ENCODE measurements at places on chromosomes 13 and 19.

GRCh38 chr13:79341202-79341601 is 64.9 kb downstream of the RBM26 start:
- DNase-seq = no peak

- no peak for DNase-seq
Measured at GRCh38 chr19:21317821-21318220, 11.4 kb downstream of the ZNF708 start.

DNA sequence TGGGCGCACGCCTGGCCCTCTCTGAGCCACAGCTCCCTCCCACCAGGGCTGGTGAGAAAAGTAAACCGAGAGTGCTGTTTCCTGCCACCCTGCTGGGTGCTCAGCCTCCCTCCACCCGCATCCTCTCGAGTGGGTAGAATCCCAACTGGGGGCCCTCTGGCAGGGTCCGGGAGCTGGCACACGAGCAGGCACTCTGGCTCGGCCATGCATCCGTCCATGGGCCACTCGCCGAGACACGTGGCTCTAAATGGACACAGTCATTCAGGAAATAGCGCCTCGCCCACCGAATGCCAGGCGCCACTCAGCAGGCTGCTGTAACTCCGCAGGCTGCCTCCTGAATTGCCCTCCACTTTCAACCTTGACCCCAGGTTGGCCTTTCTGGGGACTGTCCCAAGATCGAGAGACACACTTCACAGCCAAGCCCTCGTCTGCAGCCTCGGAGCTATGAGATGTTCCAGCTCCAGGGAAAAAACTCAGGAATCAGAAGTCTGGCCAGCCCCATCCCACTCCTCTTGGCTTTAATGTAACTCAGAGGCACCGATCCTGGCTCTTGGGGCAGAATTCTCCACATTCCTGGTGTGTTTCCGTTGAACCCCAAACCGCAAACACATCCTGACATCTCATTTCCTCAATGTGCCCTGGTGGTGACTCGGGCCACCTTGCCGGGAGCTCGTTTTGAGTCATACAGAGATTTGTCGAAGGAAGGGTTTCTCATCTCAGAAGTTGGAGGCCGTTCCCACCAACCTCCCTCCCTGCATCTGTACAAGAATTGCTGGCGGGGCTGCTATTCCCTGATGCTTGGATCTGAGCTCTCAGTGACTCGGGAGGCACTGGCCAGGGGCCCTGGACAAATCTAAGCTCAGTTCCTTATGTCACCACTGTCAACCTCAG is 14.1 kb downstream of the KLF2 start:
- DNase-seq = no peak

DNA sequence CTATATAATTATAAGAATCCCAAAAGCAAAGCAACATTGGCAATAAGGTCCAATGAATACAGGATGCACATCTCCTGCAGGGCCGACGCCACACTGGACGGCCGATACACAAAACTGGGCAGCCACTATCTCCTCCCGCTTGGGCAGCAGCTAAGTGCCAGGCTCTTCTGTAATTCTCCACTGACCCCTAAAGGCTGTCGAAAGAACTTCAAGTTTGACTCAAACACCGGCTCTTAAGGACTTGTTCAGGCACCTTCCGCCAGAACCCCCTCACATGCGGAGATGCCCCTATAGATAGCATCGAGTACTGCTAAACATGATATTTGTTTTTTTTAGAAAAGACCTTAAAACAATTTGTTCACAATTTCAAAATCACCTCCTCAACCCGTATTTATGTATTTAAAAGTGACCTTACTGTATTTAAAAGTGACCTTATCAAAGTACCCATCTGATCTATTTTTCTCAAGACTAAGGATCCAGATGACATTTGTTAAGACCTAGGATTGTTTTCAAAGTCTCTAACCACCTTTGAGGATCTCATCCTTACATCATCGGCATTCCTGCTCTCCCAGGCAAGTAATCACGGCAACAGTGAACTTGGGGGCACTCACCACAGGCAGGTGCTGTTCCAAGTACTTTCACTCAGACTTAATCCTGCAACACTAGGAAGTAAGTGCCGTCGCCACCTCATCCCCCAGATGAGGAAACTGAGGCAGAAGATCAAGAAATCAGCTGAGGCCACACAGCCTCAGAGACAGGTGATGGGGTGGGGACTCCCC is 77.8 kb downstream of the TUBGCP3 start:
- DNase-seq = peak; percentile 32

DNA sequence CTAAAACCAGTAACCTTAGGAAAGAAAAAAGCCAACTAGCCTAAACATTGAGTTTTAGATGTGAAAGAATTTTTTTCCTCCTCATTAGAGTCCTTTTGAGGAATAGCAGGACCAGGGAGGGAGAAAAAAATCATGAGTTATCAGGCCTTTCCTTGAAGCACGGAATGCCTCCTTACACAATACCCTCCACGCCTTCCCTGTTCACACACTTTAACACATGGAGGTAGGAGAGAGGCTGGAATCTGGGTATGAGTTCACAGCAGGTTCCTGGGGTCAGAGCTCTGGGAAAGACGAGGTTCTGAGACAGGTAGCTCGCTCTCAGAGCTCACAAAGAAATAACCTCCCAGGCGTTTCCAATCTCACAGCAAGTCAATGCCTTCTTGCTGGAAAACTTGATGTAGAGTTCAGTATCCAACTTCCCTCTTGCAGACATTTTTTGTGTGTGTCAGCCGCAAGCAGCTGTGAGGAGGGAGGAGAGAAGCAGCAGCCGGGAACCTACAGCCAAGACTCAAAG is 716 bp downstream of the ZNF573 start:
- DNase-seq = peak; percentile 13

- no peak for DNase-seq
Measured at GRCh38 chr19:5022066-5022860, 53.4 kb downstream of the KDM4B start.

GRCh38 chr19:55654323-55654867 is 440 bp upstream of the U2AF2 start:
- DNase-seq = peak; percentile 95

DNA sequence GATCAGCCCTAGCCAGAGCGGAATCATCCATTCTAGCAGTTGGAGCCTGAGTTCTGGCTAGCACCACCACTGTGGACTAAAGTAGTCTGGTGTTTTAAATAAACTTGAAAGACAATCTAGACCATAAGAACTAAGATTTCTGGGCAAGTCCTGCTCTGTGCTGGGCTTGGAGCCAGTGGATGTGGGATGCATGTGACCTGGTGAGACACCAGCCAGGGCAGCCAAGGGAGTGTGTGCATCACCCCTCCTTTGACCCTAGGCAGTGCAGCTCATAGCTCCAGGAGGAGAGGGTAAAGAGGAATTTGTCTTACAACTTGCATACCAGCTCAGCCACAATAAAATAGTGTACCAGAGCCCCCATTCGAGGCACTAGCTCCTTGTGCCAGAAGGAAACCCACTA is 21.0 kb downstream of the ITGBL1 start:
- DNase-seq = peak; percentile 43

GRCh38 chr19:1183543-1184172 is 9.6 kb upstream of the SBNO2 start:
- no peak for DNase-seq

- DNase-seq = no peak
Measured at GRCh38 chr19:54158812-54159351, 639 bp downstream of the LENG1 start.

- no peak for DNase-seq
Measured at GRCh38 chr13:95485518-95486144, 66.9 kb upstream of the CLDN10 start.

GRCh38 chr13:49635599-49636433 is 7.5 kb downstream of the ARL11 start:
- no peak for DNase-seq

All from epithelial cell of proximal tubule (primary cell).